ENCODE measurements at places on chromosomes 2 and 18.

GRCh38 chr2:118059919-118060478, 28.3 kb upstream of the INSIG2 start:
- no peak for DNase-seq

DNA sequence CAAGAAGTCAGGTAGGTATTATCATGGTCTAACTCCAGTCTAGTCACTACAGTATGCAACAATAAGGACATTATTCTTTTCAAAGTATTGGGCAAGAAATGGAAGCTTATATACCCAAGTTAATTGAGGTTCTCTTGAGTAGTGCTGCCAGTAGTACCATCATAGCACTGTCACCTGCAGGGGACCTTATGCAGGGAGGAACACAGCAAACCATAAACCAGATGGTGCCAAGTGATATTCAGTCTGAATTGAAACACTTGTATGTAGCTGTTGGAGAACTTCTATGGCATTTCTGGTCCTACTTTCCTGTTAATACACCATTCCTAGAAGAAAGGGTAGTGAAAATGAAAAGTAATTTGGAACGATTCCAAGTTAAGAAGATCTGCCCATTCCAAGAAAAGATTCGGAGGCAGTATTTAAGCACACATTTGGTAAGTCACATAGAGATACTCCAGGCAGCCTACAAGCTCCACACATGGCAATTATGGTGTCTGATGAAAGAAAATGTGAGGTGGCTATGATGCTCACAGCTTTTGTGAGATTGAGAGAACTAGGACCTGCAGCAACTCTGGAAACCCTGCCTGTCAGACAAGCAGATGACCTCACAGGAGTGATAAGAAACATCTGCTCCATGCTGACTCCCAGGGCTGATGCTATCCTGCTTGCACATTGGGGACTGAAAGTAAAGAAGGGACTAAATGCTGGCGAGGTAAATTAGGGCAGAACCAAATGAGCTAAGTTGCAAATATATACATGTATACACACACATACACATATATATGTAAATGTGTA, 174.7 kb downstream of the MC4R start:
- no peak for DNase-seq

DNA sequence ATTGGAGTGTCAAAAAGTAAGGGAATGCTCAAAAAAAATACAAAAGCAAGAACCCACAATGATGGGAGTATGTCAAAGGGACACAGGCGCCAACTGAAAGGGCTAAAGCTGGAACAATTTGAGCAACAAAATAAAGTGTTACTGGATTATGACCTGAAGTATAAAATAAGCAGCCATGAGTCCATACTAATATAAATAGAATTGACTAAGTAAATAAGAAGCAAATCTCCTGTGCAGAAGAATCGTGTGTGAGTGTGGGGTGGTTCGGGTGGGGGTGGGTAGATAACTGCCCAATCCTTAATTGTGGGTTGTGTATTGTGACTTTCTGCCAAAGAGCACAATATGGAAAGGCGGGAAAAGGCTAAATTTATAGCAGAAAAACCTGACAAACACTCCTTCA, 23.5 kb downstream of the IRS1 start:
- DNase-seq, result no peak

GRCh38 chr2:39413063-39413737, 23.9 kb downstream of the MAP4K3 start:
- DNase-seq, result no peak

DNA sequence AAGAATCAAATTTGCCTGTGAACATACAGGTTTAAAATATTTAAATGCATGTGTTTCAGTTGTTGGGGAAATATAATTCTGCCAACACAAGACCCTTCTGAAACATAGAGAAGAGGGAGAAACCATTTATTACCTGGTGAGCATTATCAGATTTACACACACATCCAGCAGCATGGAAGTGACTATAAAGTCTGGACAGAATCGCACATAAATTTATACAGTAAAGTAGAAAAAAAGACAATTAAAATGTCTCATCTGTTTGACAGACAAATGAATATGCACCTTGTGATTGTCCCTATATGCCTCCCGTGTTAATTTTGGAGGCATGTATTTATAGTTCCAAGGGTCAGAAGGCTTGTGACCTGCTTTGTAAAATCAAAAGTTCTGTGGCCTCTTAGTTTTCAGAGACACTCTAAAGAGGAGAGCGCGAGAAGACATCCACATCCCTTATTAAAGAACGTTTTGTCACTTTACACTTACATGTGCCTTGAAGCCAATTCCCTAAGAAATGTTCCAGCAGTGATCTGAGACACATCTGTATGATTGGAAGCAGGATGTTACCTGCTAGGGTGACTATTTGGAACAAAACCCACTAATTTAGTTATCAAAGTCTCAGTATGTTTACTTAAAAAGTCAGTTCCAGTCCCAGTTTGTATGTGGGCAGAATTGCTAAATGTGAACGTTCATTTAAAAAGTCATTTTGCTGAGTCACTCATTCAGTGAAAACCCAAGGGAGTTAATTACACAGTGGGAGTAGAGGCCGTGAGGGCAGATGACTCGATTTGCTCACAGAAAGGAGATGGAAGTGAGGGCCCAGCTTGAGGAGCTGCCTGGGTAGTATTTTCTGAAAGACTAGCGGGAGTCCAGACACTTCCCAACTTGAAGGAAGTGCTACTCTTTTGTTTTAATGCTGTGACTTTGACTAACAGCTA, 527.6 kb upstream of the MEX3C start:
- DNase-seq, result no peak

DNA sequence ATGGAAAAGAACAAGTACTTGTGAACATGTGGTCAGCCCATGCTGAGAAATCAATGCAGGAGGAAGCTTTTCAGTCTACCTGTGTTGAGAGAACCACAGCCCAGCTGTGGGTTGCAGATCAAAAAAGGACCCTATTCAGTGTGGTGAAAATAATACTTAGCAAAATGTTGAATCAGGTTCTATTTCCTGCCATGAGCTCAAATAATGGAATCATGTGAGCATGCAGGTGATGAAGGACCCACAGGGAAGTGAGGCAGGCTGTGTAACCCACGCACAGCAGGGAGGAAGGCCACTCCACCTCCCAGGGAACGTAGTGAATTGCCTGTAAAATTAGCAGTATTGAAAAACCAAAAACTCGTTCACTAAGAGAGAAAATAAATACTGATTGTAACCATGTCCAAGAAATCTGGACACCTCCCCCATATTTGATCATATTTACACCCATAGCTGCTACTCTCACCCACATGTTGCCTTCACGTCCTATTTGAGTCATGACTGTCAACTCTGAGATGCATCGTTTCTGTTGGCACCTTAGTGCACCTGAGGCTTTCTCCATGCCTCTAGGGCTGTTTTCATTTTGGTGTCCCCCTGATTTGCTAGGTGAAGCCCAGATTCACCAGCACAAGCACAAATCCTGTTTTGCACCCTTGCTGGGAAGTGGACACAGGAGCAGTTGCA, 20.5 kb upstream of the BCL2L11 start:
- DNase-seq, result no peak

DNA sequence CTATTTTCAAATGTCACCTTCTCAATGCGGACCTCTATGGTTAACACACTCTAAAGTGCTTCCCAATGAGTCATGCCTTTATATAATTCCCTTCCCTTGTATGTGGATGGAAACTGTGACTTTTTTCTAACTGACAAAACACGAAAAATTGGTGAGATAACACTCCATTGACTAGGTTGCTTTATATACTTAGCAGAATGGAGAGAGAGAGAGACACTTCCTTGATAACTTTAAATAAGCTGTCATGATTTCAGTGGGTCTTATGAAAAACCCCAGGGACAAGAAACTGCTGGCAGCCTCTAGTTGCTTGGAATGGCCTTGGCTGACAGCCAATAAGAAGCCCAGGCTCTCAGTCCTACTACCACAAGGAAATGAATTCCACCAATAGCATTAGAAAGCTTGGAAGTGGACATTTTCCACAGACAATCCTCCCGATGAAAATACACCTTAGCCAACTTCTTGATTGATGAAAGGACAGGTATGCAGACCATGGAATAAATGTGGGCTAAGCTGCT, 322.2 kb downstream of the ZNF804A start:
- no peak for DNase-seq

GRCh38 chr2:231680285-231680991, 27.9 kb upstream of the PTMA start:
- no peak for DNase-seq

GRCh38 chr2:30756051-30756719, 51.1 kb downstream of the CAPN13 start:
- DNase-seq, result no peak
